ENCODE measurements at places on chromosomes 12 and 14.

- DNase-seq = no peak
Measured at GRCh38 chr12:68794653-68795251, 13.2 kb upstream of the MDM2 start.

DNA sequence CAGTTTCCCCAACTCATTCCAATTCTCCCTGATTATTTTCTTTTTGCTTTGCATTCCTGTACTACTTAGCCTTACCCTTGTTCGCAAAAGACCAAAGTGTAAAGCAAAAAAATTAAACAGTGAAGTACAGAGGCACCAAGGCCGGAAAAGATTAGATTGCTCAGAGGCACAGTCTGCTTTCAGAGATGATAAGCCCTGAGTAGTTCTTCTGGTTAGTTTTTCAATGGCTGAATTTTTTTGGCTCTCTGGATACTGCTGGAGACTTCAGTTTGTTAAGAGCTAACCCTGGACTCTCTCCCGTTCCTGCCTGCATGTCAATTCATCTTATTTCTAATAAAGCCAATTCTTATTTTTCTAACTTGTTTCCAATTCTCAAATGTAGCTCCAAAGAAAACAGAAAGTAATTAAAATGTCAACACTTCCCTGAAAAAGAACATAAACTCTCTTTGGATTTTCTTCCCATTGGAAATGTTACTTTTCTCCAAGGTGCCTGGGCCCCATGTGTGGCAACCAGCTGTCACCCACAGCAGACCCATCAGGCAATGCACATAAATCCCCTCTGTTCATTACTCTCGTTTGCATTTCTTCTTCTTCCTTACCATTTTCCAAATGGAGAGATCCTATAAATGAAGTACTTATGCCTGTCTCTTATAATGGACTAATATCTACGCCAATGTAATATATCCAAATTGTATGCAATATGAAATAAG is 142.8 kb downstream of the BTG1 start:
- no peak for DNase-seq

- DNase-seq = no peak
Measured at GRCh38 chr12:130716969-130717366, 869 bp upstream of the RIMBP2 start.

DNA sequence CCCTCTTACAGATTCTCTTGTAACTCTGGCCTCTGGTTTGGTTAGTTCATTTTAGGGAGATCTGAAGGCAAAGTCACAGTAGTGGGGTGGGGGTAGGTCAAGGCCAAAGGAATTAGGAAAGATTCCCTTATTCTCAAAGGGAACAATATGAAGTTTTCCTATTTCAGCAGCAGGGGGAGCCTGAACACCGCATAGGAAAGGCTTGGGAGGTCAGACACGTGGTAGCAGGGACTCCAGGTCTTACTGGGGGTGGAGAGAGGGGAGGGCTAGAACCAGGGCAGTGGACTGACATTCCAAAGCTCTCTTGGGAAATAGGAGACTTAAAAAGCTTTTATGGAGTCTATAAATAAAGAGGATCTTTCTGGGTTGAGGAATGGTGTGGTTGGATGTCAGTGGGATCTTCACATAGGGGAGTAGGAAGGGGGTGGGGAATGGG is 1.3 kb downstream of the ZC3H10 start:
- peak; percentile 81 for DNase-seq

- DNase-seq = no peak
Measured at GRCh38 chr14:97410667-97411620, 613.8 kb downstream of the VRK1 start.

DNA sequence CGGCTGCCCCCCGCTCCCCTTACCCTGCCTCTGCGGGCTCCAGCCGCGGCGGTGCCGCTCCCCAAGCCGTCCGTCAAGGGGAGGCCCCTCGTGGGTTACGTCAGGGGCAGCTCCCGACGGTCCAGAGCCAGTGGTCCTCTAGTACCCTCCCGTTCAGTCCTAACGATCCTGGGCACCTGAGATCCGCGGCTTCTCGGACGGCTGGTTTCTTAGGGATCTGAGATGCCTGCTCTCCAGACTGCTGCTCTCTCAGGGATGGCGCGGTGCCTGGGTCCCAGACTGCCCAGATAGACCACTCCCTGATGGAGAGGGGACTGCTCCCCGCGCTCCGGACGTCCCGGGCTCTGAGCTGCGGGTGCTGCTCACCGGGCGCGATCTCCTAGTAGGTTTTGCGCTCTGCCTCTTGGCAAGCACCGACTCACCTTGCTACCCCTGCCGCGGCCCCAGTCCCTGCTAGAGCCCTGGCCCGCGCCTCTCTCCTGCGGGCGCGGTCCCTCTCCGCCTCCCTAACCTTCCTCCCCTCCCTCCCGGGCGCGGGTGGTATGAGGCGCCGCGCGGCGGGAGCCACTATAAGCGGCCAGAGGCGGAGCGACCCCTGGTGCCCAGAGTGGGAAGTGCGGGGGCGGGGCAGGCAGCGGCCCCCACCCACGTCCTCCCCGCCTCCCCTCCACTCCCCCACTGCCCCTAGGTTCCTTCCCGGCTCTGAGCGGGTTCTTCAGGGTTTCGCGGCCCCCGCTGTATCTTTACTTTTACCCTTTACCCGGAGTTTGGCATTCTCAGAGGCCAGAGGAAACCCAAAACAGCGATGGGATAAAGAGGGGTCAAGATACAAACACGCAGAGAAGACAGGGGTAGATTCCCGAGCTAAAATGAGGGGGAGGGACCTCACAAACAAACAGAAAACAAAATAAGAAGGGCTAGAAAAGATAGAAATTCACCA is at the start of gene C1QL4:
Gene C1QL4 (minus strand): TSS at position 544 of the 940 bp plus-strand sequence. CDS start 711 bp downstream, outside the sequence.
- DNase-seq = peak; percentile 98

DNA sequence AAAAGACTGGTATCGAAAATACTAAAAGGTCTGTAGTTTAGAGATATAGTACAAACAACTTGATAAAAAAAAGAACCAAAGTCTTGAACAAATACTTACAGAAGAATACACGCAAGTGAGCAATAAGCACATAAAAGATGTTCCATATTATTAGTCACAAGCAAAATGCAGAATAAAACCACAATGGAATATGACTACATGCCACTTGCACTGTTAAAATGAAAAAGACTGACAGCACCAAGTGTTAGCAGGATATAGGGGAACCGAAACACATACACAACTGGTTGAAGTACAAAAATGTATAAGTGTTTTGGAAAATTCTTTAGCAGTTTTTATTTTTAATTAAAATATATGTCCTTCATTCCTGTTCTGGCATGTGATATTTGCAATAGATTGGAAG is 3.6 kb downstream of the CLEC2A start:
- DNase-seq = no peak

GRCh38 chr12:337039-337438 is 52.1 kb downstream of the KDM5A start:
- no peak for DNase-seq

- DNase-seq = no peak
Measured at GRCh38 chr12:44573723-44574122, 302.4 kb downstream of the NELL2 start.

DNA sequence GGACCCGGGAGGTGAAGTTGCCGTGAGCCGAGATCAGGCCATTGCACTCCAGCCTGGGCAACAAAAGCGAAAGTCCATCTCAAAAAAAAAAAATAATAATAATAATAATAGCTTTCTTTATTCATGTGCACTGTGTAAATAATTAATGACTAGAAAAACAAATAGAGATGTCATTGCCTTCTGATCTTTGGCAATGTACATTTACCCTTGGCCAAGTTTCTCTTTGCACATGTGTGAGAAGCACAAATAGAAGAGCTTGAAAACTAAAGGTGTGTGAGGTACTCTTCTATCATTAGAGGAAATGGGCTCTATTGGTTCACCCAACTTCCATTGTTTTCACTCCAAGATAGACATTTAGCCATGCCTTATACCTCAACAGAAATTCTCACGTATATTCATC is 170.1 kb upstream of the PDZRN4 start:
- DNase-seq = no peak

GRCh38 chr14:96737881-96738280 is 59.3 kb upstream of the VRK1 start:
- DNase-seq = no peak

- DNase-seq = no peak
Measured at GRCh38 chr14:61149896-61150295, 131.2 kb downstream of the TMEM30B start.

DNA sequence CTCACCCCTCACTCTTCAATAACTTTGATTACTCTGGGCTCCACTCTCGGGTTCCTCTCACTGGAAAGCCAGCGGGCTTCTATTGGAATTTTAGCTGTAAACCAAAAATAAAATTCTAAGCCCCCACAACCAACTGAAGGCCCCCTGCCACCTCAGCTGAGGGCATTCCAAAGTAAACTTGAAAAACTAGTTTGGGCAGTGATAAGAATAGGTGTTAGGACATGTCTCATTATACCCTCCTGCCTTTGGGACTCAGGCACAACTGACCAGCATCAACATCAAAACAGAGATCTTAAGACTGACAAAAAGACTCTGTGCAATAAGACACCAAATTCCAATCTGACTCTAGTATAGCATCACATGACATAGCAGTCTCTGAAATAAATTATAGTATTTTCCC is 11.9 kb upstream of the TSPAN9 start:
- DNase-seq = no peak

DNA sequence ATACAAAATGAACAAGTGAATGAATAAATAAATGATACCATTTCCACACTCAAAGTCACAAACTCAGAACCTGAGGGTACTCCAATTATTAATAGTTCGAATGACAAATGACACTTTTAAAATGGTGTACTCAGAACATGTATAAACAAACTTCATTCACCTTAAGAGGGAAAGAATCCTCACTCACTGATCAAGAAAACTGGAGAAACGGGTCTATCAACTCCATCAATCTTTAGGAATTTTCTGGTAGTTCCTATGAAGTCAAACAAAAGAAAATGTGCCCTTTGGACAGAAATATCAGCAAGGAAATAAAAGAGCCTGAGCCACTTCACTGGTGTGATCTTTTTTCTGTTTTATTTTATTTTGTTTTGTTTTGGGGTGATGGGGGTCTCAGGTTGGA is 5.2 kb upstream of the NRDE2 start:
- no peak for DNase-seq

GRCh38 chr12:71439362-71439612 is 311 bp upstream of the LGR5 start:
- no peak for DNase-seq

DNA sequence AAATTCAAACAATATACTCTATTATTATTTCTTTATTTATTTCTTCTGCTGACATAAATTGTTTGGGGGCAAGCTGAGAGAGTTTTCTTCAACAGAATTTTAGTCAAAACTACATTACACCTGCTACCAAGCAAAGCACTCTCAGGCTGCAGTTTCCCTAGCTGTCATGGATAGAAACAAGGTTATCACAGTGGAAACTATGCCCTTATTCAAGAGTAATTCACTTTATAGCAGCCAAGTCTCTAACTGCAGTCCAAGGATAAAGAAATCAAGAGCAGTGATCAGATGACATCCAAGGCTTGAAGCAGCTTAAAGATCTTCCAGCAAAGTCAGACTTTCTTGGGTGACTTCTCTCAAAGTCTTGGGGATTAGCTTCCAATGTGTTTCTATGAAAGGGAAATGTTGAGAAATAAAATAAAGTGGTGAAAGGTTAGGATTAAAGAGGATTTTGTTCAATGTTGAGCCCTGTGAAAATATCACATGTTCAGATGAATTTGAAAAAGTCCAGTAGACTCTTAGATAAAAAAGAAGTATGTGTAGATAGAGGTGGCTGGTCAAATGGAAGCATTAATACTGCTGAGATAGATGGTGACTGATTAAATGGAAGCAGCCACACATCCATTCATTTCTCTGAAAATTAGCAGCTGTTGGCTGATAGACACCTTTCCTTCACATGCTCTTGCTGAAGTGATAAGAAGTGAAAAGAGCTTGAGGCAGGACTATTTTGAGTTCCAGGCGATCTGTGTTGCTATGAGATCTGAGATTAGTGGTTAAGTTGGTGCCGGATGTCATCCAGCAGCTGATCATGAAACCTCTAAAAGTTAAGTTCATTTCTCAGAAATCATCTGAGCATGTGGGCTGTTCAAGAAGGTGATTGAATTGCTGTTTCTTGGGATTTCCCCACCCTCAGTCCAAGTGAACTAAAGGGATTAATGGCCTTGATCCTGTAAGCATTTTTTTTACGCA is 257.8 kb upstream of the BTG1 start:
- no peak for DNase-seq

- no peak for DNase-seq
Measured at GRCh38 chr12:53852061-53852460, 86.6 kb upstream of the HOXC13 start.

DNA sequence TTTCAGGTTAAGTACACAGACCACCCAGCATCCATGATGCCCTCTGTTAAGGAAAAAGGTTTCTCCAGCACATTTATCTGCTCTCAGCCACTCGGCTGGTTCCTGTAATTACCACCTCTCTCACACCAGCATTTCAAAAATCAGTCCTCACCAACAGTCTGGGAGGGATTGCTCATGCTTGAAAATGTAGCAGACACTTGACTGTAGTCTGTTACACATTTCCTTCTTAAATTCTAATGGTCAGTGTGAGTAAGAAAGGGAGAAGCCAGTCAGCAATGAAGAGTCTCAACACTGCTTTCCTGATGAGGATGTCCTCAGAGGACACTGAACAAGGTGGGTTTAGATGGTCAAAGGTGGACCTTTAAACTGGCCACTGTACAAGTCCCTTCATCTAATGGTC is 6.0 kb downstream of the ZBTB39 start:
- DNase-seq = no peak

DNA sequence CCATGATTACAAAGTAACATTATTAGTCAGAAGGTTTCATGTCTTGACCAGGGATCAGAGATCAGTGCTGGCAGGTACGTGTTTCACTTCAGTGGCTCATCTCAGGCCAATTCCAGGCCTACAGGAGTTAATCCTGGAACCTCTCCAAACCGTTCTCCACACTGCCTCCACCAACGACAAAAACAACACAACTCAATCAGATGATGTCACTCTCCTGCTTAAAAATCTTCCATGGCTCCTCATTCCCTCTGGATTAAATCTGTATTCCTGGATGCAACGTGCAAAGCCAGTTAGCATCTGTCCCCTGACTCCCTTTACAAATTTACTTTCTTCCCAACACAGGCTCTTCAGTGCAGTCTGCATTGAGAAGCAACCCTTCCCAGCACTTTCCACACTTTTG is 34.3 kb upstream of the TXNRD1 start:
- DNase-seq = no peak

- no peak for DNase-seq
Measured at GRCh38 chr12:905261-906031, 44.0 kb downstream of the RAD52 start.

GRCh38 chr14:76779221-76780057 is 18.2 kb downstream of the VASH1 start:
- DNase-seq = no peak

DNA sequence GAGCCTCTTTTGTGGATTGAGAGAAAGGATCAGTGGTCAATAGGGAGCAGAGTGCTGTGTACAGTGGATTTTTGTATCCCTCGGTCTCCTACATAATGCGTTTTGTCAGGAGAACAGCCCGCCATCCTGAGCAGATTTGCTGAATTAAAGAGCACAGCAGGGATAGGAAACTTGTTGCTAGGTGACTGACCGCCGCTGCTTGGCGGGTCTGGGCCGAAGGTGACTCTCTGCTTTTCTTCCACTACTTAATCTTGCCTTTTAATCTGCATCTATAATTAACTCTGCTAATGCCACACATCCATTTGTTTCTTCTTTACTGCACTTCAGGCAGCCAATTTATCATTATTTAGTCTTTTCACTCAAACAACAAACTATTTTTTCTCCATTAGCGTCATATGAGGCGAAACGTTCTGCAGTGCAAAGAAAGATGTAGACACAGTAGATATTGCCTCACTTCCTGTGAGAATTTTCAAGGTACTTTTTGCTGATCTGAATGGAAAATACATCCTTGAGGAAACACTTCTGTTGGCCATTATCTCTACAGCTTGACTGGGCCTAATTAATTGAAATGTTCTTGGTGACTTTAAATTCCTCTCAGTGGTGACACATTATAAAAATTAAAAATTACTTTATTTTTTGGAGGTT is 108.0 kb downstream of the PPM1A start:
- DNase-seq = no peak

GRCh38 chr14:100858838-100859220 is 32.9 kb downstream of the MEG3 start:
- no peak for DNase-seq

All from D721Med (cell line).